ENCODE measurements at places on chromosomes 12 and 14.

DNA sequence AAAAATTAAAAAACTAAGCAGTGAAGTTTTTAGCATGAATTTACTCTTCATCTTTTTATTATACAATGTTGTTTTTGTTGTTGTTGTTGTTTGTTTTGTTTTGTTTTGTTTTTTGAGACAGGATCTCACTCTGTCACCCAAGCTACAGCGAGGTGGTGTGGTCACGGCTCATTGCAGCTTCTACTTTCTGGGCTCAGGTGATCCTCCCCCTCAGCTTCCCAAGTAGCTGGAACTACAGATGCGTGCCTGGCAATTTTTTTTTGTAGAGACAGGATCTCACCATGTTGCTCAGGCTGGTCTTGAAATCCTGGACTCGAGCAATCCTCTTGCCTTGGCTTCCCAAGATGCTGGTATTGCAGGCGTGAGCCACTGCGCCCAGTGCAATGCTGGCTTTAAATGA, 11.3 kb downstream of the PPFIBP1 start:
- no peak for DNase-seq

DNA sequence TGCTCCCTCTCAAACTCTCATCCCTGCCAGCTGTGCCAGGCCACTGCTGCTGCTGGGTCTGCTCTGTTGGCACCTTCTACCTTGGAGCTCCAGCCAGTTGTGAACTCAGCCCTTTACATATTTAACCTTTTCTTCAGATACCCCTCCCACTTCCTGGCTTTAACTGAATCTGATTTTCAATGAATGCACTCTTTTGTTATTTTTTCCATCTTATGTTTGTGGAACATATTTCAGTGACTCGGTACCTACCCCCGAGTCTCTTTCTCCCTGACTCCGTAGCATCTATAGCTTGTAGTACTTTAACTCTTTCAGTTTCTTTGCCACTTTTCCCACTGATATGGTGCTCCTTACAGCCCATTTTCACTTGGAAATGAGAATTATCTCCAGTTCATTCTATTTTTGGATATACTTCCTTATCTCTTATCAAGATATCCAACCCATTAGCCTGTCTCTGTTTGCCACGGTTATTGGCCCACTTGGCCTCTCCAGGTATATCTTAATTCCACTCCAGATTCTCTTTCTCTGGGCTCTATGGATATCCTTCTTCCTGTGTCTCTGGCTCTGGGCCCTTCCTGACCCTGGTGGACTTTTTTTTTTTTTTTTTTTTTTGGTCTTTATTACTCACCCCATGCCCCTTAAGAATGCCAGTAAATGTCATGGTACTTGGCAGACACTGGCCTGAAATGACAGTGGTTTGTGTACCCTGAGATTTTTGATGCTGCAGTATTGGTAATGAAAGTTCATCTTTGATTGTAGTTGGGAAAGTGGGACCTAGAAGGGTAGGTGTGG, 62.7 kb downstream of the PELI2 start:
- no peak for DNase-seq

DNA sequence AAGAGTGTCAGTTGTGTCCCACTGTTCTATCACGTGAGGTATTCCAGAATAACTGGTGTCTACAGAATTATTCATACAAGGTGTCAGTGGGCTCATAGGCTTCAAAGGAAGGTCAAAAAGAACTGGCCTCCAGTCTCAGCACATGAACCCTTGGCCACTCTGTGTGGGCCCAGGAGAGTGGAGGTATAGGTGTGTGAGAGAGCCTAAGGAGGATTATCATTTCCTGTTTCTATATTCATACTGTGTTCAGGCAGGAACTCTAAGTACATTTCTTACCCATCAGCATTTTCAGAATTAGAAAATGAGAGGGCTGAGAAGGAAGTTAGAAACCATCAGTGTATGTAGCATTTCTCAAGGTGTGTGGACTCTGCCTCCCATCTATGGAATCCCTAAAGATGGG, 87.0 kb downstream of the BTG1 start:
- DNase-seq, result no peak

- no peak for DNase-seq
These were observed 460.4 kb upstream of the RGS6 start for GRCh38 chr14:71471634-71472355.

DNA sequence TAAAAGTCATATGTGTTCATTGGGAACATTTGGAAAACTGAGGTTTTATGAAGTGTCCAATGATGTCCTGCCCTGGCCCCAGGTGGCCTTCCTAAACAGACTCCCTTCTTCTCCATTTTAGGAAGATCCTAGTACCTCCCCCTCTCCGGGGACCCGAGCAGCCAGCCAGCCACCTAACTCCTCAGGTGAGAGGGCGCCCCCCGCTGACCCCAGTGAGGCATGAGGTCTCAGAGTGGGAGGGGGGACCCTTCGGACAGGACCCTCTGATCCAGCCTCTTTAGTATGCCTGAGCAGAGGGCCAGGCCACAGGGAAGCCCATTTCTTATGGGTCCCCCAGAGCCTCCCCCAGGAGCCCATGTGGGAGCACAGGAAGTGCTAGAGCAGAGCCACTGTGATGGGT, 23.7 kb downstream of the DEGS2 start:
- no peak for DNase-seq

- DNase-seq, result peak; percentile 20
These were observed 7.8 kb downstream of the ZDHHC22 start for GRCh38 chr14:77133720-77134338.

- DNase-seq, result no peak
These were observed 53.0 kb downstream of the PKP2 start for GRCh38 chr12:32843528-32844095.

DNA sequence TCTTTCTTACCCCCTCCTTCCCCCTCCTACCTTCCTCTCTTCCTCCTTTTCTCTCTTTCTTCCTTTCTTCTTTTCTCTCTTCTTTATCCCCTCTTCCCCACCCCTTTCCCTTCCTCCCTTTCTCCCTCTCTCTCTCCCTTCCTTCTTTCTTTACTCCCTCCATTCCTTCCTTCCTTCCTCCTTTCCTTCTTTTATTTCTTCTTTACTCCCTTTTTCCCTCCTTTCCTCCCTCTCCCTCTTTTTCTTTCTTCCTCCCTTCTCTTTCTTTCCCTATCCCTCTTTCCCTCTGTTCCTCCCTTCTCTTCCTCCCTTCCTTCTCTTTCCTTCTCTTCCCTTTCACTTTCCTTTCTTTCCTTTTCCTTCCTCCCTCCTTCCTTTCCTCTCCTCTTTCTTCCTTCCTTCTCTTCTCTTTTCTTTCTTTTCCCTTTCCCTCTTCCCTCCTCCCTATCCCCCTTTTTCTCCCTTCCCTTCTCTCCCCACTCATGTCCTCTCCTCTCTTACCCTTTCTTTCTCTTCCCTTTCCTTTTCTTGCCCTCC, 302.3 kb upstream of the TBX3 start:
- DNase-seq, result no peak

DNA sequence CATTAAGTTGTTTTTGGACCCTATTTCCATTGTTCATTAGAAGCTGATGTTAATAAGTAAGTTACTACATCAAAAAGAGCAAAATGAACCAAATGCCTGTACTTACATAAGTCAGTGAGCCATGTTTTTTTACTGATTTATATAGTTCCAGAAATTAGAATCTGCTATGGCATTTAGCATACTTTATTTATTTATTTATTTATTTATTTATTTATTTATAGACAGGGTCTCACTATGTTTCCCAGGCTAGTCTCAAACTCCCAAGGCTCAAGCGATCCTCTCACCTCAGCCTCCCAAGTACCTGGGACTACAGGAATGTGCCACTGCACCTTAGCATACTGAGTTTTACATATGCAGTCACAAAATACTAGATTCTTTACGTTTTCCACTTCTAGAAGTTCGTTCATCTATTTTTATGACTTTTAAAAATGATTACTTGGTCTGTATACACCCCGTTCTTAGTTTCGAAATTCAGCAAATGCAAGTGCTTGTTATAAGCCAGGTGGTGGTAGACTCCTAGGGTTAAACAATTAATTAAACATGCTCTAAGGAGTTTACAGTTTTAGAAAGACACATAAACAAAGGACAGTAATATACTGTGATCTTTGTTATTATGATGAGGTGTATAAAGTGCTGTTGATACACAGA, 69.8 kb downstream of the SCFD1 start:
- DNase-seq, result no peak

DNA sequence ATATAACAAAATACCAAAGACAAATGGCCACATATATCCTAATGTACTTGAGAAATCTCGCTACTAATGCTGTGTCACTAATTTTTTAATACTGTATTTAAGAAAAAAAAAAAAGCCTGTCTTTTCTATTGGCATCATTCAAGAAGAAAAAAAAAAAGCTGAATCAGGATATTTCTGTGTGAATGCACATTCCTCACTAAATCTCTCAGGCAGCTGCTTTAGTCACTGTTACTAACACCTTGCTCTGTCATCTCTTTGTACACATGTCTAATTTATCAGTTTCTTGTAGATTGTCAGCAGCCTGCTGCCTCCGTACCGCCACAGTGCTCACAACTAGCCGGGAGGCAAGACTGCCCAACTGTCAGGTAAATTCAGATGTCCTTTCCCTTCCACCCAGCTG, 32.0 kb upstream of the FGD4 start:
- no peak for DNase-seq

DNA sequence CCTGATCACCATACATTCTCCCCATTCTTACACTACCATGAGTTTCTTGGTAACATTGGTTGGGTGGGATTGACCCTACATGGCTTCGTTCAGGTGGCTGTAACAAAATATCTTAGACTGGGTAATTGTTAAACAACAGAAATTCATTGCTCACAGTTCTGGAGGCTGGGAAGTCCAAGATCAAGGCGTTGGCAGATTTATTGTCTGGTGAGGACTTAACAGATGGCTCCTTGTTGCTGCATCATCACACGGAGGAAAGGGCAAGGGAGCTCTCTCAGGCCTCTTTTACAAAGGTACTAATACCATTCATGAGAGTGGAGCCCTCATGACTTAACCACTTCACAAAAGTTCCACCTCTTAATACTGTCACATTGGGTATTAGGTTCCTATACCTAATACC, 116.7 kb upstream of the EGLN3 start:
- DNase-seq, result no peak

- no peak for DNase-seq
These were observed 314.7 kb downstream of the NAV3 start for GRCh38 chr12:78145398-78145797.

DNA sequence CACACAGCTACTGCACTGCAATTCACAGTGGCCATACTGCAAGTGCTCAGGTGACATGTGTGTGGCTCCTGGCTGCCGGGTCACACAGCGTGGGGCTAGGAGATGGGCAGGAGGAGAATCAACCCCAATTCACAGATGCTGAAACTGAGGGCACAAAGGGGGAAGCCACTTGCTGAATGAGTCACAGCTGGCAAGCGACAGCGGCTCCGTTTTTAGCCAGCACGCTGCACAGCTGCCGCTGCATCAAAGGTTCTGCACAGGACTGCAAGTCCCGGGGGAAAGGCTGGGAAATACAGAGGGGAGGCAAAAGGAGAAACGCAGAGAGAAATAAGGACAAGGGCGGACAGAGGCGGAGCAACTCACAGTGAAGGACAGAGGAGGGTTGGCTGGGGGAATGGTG, 57.9 kb downstream of the KDM2B start:
- DNase-seq, result no peak

DNA sequence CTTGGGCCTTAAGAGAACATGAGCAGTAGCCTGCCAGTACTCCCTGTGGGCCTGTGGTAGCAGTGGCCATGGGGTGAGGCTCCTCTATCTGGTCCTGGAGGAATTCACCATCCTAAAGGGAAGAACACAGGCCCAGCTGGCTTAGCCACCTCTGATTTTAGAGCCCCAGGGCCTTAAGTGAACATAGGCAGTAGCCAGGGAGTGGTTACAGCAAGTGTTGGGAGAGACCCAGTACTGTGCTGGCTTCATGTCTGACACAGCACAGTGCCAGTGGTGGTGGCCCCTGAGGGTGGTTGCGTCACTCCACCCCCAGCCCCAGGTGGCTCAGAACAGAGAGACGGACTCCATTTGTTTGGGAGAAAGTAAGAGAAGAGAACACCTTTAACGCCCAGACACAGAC, 105.1 kb downstream of the TXNDC16 start:
- no peak for DNase-seq

GRCh38 chr12:1908758-1909157, 9.7 kb downstream of the CACNA2D4 start:
- DNase-seq, result no peak

DNA sequence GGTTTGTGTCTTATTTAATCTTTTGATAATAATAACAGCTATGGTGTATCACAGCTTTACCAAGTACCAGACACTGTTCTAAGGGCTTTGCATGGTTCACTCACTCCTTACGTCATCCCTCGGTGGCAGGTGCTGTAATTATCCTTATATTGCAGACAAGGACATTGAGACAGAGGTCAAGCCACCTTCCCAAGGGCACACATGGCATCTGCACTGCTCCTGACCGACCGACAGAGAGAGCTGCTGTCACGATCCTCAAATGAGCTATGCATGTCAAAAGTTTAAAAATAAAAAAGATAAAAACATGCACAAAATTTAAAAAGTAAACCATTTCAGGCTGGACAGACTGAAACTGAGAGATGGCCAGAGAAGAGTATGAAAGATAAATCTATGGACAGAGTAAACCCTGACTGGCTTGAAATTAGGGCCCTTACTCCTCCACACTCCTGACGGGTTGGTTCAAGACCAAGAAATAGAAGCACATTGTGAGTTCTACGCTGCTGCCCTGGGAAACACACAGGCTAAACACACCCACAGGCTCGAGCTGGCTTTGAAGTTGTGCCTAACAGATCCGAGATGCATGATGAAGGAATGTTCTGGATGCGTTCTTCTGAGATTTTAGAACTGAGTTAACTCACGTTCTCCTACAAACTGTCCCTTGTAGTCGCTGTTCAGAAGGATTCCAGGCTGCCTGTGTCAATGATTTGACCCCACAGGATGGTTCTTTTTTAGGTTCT, 268.7 kb downstream of the ZFP36L1 start:
- no peak for DNase-seq

DNA sequence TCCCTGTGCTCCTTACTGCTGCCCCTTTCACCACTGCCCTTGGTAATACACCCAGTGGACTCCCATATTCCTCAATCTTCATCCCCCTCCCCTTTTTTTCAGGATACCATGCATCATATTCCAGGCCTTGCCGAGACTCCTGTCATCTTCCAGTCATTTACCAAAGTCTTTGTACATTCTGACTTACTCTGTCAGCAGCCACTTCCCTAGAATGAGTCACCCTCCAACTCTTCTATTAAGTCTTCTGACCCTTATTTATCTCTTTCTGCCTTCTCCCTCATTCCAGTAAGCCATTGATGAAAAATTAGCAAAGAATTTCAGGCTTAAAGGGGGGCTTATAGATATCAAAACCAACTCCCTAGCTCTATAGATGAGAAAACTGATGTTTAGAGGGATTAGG, 128.0 kb downstream of the STXBP6 start:
- no peak for DNase-seq

GRCh38 chr14:69464829-69465228, 19.7 kb upstream of the PLEKHD1 start:
- DNase-seq, result no peak

GRCh38 chr14:32594766-32595165, 265.7 kb downstream of the AKAP6 start:
- no peak for DNase-seq

DNA sequence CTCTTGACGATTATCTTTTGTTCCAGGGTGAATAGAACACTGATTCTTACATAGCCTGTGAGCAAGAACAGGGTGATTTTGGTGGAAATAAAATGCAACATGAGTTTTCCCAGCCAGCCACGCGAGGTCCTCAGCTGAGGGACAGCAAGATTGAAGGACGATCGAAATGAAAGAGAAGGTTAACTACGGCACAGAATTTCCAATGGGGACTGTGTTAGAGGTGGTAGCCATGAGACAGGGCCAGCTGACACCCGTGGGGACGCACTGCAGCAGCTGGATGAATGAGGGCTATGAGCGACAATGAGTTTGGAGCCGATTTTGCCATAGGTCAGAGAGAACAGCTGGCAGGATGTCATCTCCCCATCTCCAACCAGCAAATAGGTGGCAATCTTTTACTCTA, 243.4 kb upstream of the PELI2 start:
- DNase-seq, result no peak

GRCh38 chr12:98532687-98533304, 17.4 kb downstream of the TMPO start:
- no peak for DNase-seq
